Colonic mucosa (tissue), 4 donors: ENCODE measurements at places on chromosomes 7 and 10. TPM values are rescaled to one million over a fixed set of nuclear protein-coding genes. Genes with fewer than 3 reads are reported as not detected.

GPR26 gene
- total RNA-seq: not detected

C7orf57 gene
- total RNA-seq: 0.24 TPM

CPA2 gene
- 5.2 TPM for total RNA-seq

BAG3 gene
- total RNA-seq: 48.9 TPM

CLRN3 gene
- 110 TPM for total RNA-seq
